NCI-H2081 treated with DMSO at 0.1 percent for 48 hours (cell line): ENCODE measurements at places on chromosomes 4 and X.
A peak's percentile ranks its signal among the peaks of the same experiment; 100 is the strongest.

- DNase-seq: no peak
Measured at GRCh38 chr4:84497504-84498202, 1.4 kb downstream of the NKX6-1 start.

DNA sequence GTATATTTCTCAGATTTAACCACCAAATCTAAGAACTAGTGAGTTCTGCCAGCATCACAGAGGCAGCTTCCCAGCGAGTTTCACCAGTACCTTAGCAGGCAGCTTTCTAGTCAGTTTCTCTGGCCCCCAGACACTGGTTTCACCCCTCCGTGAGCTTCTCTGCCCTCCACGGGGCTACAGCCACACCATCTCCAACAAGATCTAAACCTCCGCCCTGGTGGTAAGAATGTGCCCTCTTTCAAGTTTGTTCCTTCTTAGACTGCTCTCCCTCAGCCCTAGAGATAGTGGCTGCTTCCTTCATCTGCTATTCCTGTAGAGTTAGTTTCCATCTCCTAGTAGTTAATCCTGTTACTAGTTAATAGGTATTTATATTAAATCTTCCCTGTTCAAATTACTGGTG is 60.5 kb upstream of the TAB3 start:
- DNase-seq: no peak

GRCh38 chrX:50565718-50566117 is 95.1 kb upstream of the DGKK start:
- no peak for DNase-seq

- no peak for DNase-seq
Measured at GRCh38 chrX:42531441-42531840, 246.5 kb downstream of the PPP1R2C start.

DNA sequence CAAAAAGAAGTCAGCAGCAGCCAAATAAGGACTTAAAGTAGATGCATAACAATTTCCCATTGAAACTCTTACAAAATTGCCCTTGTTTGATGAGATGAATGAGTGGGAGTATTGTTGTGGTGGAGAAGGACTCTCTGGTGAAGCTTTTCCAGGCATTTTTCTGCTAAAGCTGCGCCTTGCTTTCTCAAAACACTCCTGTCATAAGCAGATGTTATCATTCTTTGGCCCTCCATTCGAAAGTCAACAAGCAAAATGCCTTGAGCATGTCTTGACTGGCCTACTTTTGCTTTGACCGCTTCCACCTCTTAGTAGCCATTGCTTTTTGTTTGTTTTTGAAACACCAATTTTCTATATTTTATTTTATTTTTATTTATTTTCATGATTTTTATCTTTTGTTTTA is 340.9 kb upstream of the FGF13 start:
- no peak for DNase-seq

DNA sequence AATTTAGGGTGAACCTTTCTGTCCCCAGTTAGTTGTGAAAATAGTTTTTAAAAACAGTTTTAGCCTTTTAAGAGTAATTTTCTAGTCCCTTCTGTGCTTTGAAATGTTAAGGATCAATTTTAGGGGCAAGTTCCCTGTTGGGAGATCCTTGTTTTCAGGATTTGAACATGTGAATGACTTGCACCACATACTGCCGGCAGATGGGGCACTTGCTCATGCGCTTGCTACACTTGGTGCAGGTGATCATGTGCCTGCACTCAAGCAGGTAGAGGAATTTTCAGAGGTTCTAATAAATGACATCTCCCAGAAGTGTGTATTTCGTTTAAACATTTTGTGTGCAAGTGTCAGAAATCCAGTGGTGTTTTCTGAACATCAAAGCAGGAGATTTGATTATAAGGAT is 195.9 kb downstream of the CHM start:
- no peak for DNase-seq

DNA sequence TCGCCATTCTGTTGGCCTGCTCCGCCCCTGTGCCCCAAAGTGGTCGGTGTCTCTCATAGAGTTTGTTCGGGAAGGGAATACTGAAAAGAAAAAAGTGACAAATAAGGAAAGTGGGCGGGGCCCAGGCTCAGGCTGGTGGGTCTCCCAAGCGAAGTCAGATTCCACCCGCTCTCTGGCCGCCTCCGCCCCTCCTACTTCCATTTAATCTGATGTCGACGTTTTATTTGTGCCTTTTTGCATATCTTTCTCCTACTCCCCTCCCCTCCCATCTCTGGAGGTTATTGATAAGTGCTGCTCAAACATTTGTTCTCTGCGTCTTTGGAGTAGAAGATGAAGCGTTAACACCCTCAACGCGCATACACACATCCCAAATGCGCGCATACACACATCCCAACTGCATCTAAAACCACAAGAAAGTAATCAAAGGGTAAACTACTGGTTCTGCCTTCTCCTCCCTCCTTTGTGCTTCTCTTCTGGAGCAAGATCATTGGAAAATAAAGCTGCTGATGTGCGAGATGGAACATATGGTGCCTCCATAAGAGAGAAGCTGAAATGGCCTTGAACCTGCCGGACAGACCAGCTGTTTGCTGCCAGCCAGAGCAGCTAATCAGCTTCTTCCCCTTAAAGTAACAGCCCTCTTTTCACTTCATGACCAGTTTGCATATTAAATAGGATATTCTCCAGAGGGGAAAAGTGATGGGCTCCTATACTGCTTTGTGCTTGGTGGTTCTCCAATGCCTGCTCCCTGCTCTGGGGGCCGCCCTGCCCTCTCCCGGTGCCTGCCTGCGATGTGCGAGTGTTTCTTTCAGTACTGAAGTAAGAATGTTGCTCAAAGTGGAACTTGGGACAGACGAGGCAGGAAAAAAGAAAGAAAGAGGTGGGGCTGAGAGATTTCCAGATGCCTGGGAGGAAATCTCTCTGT is 3.1 kb downstream of the MAMLD1 start:
- no peak for DNase-seq

GRCh38 chrX:150848914-150849365 is 49.5 kb downstream of the CD99L2 start:
- peak; percentile 18 for DNase-seq

GRCh38 chrX:136112286-136112685 is 35.0 kb upstream of the FHL1 start:
- DNase-seq: no peak

- DNase-seq: no peak
Measured at GRCh38 chr4:154732669-154733068, 11.1 kb upstream of the LRAT start.

GRCh38 chrX:9693307-9694001 is 72.2 kb downstream of the GPR143 start:
- no peak for DNase-seq

DNA sequence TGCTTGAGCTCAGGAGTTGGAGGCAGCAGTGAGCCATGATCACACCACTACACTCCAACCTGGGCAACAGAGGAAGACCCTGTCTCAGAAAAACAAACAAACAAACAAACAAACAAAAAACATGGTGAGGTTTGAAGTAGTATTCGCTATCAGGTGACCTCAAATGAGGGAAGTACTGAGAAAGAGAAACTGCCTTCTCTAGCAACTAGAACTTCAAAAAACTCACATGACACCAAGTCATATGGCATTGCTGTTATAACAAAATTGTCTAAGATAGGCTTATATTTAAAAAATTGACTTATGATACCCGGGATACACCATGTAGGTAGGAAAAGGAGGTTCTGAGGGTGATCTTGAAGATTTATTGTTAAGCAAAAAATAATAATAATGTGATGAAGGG is 10.3 kb downstream of the MPP1 start:
- DNase-seq: no peak

- no peak for DNase-seq
Measured at GRCh38 chr4:143668930-143669552, 31.4 kb downstream of the FREM3 start.

DNA sequence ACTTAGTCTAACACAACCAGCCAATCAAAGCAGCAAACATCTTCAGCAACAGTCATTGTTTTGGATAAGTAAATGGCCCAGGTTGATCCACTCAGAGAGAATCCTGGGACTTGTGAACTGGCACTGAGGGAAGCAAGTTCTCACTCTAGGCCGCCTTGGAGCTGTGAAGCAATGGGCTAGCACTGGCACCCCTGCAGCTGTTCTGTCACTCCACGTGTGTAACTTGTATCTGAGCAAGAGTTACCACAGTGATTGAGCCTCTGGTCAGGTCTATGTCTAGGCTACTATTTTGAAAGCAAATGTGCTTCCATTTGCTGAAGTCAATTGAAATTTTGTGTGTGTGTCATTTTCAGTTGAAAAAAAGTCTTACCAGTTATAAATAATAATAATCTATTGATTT is 57.2 kb upstream of the HS3ST1 start:
- no peak for DNase-seq

GRCh38 chr4:98341309-98341708 is 80.1 kb downstream of the RAP1GDS1 start:
- DNase-seq: no peak

GRCh38 chr4:176507845-176508533 is 188.2 kb downstream of the SPCS3 start:
- no peak for DNase-seq

DNA sequence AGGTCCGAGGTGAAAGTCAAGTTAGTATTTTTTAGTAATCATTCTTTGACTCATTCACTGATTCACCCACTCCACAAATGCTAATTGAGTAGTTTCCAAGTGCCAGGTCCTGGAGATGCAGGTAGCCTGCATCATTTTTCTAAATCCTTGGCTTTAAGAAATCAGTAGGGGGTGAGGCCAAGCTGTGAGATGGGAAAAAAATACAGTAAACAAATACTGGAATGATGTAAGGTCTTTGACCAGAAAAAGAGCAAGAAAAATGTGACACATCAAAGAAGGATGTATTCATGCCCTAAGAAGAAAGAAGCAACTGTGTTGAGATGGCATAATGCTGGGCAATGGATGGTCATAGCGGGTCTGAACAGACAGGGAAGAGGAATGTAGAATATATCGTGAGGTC is 1386.6 kb downstream of the PCDH7 start:
- no peak for DNase-seq

DNA sequence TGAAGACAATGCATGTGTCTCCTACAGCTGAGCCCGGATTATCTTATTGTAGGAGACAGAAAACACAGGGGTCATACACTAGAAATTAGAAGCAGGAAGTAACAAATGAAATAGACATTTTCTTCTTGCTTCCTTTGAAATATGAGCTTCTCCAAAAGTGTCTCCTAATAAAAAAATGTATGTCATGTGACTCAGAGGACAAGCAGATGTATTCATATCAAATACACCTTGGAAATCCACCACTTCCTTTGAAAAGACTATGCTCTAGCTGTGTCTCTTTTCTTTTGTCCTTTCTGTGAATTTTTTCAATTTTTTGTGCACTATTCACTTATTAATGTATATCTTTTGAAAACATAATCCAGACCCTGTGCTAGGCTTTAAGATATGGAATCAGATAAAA is 1906.2 kb downstream of the C4orf33 start:
- no peak for DNase-seq

GRCh38 chr4:38931125-38931524 is 63.5 kb downstream of the FAM114A1 start:
- DNase-seq: no peak

GRCh38 chrX:150038315-150038714 is 100.0 kb upstream of the EOLA2 start:
- DNase-seq: no peak

DNA sequence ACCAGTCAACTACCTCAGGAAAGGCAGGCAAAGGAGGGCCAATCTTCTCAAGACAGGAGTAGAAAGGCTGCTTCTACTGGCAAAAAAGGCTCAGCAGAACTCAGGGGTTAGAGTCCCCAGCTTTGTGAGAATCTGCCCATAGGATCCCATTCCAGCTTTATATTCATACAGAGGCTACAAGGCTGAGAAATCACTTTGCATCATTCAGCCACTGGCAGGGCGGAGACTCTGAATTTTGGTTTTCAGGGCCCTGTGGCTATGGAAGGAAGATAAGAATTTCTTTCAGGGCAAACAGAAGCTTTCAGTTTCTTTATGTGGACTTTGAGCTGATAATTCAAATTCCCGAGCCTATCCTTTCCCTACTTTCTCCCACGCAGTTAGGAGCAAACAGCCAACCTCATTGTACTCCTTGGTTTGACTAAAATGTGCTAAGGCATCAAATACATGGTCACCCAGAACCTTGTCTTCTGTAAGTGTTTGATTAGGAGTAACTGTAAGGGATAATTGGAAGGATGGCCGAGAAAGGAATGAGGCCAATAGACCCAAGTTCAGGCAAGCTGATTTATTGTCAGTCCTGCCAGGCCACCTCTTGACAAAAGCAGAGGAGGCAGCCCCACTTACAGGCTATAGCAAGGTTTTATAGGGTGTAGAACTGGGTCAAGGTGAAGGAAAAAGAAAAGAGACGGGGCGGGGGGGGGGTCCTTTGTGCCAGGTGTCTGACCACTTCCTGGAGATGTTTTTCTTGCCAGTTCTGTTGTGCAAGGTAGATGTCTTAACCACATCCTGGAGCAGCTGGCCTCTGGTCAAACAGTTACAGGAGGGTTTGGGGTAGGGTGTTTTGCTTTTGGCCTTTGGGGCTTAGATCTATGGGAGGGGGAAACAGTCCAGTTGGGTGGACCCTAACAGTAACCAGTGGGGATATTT is 165.3 kb upstream of the PPP1R2C start:
- no peak for DNase-seq

GRCh38 chrX:69038816-69039215 is 126.4 kb downstream of the PJA1 start:
- no peak for DNase-seq

GRCh38 chr4:75344915-75345314 is 169.3 kb downstream of the RCHY1 start:
- DNase-seq: no peak

DNA sequence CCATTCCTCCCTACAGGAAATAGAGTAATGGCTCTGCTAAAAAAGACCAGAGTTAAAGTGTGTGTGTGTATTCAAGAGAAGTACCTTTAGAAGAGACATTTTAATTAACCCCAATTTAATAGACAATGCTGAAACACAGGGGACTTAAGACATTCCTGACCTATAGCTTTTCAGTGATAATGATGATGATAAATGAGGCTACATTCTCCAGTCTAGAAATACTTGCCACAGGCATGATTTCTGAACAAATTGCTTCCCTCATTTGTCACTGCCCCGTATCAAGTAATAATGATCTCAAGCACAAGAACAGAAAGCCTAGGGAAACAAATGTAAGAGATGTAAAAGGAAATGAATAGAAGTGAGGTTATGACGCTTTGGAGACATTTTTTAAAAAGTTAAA is 117.1 kb downstream of the UNC5C start:
- DNase-seq: no peak

DNA sequence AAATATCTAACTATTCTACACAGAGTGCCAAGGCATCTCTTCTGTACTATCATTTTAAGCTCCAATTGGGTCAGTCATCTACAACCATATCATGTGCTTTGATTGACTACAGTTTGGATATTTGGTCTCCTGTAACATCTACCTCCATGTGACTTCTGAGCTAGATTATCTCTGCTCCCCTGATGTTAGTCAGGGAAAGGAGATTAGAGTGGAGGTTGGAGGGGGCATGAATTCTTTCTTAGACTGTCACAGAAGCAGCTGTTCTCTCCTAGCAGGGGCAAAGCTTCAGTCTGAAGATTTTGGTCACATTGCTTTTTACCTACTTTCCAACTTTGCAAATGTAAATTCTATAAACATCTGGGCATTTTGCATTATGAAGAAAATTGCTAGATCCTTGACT is 62.6 kb upstream of the C4orf54 start:
- no peak for DNase-seq

GRCh38 chrX:155544881-155545280 is 67.9 kb downstream of the TMLHE start:
- DNase-seq: no peak
